ENCODE measurements at places on chromosomes 4 and X. TPM values are rescaled to one million over a fixed set of nuclear protein-coding genes. Genes with fewer than 3 reads are reported as not detected.

Gene IL1RAPL1
- not detected for total RNA-seq

Gene NAT8L
- 2.0 TPM for total RNA-seq

Gene HSD17B13
- 0.17 TPM for total RNA-seq

Gene TMPRSS11B
- not detected for total RNA-seq

Gene ADGRG4
- total RNA-seq, result not detected

Gene PLP1
- not detected for total RNA-seq

Gene SGMS2
- total RNA-seq, result 19.5 TPM

Gene RHOXF2B
- not detected for total RNA-seq

Gene UNC5C
- total RNA-seq, result not detected

Gene IQCM
- not detected for total RNA-seq

Gene FBXL5
- 35.0 TPM for total RNA-seq

GRCh38 chr4:41160856-41161255, 53.5 kb downstream of the APBB2 start:
- no peak for DNase-seq

DNA sequence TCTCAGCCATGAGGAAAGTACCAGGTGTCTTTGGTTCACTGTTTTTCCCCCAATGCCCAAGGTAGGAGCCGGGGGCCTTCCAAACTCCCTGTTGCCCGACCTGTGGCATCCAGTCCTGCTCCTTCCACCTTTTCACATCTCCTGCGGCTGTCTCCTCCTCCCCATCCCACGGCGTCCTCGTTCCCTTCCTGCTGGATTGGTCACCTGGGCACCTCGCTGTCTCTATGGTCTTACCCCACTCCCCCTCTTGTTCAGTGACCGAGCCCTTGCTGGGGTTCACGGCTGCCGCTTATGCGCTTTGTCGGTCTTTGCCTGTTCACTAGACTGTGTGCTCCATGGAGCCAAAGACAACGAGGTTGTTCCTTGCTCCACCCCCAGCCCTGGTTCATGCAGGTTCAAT, 188.7 kb upstream of the PSAPL1 start:
- no peak for DNase-seq

- DNase-seq, result no peak
These were observed 7.7 kb downstream of the NAT8L start for GRCh38 chr4:2066571-2067445.

- no peak for DNase-seq
These were observed 342.5 kb upstream of the NOCT start for GRCh38 chr4:138673053-138673452.

GRCh38 chr4:106615410-106615945, 246.9 kb upstream of the GIMD1 start:
- DNase-seq, result no peak

GRCh38 chrX:109940411-109940810, 62.5 kb upstream of the TMEM164 start:
- no peak for DNase-seq

DNA sequence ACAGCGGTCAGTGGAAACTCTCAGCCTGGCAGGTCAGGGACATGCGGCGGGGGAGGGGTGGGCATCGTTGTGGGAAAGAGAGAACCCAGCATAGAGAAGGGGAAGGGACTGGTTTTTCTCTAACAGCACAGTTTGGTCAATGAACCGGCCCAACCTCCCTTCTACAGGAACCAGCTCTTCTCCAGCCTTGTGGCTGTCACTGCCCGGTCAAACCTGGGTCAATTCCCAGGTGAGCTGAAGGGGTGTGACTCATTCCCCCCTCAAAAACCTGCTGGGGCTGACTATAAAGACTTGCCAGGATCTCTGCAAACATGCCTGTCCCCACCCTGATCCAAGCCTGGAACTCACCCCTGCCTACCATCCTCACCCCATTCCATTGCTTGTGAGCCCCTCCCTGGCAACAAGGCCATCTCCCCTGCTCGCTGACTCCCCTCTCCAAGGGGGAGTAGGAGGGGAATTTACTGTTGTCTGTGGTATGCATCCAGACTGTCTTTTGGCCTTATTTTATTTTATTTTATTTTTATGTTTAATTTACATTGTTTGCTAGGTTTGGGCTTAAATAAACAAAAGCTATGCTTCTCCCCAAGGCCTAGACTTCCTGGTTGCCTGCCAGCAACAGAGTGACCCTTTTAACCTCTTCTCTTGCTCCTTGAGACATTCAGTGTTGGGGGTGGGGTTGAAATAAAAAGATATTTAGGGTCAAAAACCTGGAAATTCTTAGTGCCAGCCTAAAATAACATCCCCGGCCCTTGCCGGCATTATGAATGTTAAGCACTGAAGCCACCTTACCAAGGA, 49.6 kb downstream of the TSC22D3 start:
- DNase-seq, result no peak

- DNase-seq, result no peak
These were observed 19.3 kb downstream of the RAP2C start for GRCh38 chrX:132199941-132200340.

DNA sequence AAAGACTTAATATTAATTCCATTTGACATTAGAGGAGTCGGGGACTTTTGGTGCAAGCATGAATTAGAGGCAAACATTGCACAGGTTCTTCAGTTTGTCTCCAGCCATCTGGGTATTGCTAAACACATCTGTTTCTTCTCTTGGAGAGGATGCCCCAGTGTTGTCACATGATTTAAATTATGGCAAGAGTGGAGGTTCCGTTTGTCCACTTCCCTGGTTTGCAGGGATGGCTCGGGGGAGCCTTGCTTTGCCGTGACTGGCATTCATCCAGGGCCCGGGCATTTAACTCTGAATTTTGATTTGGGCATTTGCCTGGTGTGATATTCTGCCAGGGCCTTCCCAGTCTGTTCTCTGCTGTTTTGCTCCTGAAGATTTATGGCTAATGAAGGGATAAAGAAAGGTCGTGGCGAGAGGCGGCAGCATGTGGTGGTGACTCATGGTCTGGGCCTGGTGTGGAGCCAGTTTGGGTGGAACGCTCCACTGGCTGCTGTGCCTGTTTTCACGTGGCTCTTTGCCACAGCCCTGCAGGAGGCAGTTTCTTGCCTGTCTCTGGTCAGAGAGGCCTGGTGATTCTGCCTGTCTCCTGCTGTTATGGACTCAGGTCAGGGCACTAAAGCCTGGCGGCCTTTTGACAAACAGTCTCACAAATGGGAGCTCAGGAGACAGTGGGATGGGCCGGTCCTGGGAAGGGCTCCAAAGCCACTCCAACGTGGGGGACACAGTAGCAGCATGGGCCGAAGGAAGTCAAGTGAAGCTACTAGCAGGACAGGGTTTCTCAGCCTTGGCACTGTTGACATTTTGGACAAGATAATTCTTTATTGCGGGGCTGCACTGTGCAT, 99.4 kb upstream of the PGRMC2 start:
- peak; percentile 96 for DNase-seq

- peak; percentile 3 for DNase-seq
These were observed 6.0 kb downstream of the HMGN5 start for GRCh38 chrX:81195712-81196111.

DNA sequence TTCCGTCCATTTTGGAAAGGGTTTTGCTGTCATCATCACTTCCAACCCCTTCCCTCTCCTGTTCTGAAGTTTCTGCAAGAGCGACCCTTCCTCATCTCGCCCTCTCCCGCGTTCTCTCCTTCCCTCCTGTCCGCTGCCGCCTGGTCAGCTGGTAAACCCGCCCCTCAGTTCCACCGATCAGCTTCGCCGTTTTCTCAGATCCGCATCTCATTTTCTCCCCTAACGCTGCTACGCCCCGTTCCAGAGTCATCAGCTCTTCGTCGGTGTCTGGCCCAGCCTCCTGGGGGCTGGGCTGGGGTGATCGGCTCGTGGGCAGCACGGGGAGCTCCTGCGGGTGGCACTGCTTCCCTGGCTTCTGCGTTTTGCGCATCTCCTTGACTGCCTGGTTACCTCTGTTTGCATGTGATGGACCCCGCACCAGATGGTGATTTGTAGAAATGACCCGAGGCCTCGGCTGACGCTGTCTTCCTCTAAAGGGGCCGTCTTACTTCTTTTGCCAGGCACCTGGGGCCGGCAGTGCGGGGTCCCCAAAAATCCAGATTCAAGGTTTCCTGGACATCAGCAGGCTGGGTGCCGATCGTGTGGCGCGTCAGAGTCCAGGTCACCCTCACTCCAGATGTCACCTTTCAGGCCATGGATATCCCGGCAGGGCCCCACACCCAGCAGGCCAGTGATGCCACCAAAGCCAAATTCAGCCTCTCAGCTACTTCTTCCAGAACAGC, 13.4 kb downstream of the CTBP1 start:
- DNase-seq, result no peak

DNA sequence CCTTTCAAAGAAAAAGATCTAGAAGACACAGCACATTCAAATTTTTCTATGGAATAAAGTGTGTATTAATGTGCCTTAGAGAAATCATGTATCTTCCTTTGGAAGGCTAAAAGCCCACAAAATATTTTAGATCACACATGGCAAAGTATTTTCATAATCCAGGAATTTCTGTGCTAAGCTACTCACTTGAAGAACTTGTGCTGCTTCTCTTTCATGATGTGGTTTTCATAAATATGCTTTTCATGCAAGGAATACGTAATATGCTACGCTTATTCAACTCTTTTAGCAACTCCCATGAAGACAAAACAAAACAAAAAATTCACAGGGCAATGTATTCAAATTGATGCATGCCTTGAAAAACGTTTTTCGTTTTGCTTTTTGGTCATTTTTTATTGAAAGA, 125.6 kb downstream of the ARHGAP24 start:
- DNase-seq, result no peak

GRCh38 chr4:172927096-172927814, 241.4 kb upstream of the GALNT7 start:
- no peak for DNase-seq

GRCh38 chr4:1763070-1763549, 30.0 kb upstream of the FGFR3 start:
- DNase-seq, result no peak

- no peak for DNase-seq
These were observed 66.7 kb upstream of the EOLA2 start for GRCh38 chrX:150005027-150005426.

DNA sequence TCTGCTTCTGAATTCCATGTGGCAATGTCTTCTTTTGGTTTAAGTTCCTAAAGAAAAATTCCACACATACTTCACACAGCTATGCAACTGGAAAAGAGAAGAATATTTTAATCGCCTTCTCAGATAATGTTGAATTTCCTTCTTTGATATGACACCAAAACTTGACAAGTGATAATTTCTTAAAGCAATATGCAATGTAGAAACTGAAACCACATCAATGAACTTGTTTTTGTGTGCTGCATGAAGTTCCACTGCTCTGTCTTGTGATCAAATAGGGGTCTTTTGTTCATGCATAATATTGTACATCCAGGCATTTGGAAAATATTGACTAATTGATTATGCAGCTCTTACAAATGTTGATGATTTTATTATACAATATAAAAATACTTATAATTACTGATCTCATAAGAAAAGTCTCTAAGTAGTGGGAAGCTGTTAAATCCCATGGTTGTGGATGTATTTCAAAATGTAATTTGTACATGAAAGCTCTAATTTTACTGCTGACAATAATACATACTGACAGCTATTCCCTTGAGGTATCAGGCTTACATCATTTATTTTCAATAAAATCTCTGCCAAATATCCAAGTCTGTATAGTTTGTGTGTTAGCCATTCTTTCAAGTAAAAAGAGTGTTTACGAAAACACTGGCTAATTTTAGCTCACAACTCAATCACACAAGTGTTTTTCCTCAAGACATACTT, 56.5 kb downstream of the AGA start:
- no peak for DNase-seq

All from MG63 (cell line).